ENCODE measurements at places on chromosomes 3 and 15.

DNA sequence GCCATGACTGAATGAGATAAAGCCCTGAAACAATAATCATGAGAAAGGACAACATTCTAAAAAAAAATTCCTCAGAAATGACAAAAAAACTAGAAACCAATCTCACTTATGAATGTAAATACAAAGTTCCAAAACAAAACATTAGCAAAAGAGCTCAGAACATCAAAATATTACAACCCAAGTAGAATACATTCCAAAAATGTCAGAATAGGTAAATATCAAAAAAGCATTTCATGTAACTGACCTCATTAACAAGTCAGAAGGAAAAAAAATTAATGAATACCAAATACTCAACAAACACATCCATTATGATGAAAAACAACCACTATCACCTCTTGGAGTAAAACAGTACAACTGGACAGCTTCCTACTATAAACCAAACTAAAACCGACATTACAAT lies 93.1 kb downstream of the DLG1 start:
- no peak for DNase-seq

DNA sequence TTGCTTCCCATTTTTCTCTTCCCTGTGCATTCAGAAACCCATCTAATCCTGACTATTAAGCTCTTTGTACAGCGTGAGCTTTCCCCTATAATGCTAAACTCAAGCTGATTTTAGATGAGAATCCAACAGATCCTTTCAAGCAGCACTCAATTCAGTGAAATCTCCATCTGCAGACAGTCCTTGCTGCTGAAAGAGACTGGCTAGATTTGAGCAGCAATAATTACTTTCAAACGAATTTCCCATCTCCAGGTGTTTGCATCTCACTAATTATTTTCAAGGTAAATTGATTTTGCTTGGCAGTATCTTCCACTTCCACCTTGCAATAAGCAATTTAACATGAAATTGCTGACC lies 49.5 kb upstream of the SLC7A14 start:
- DNase-seq, result no peak

DNA sequence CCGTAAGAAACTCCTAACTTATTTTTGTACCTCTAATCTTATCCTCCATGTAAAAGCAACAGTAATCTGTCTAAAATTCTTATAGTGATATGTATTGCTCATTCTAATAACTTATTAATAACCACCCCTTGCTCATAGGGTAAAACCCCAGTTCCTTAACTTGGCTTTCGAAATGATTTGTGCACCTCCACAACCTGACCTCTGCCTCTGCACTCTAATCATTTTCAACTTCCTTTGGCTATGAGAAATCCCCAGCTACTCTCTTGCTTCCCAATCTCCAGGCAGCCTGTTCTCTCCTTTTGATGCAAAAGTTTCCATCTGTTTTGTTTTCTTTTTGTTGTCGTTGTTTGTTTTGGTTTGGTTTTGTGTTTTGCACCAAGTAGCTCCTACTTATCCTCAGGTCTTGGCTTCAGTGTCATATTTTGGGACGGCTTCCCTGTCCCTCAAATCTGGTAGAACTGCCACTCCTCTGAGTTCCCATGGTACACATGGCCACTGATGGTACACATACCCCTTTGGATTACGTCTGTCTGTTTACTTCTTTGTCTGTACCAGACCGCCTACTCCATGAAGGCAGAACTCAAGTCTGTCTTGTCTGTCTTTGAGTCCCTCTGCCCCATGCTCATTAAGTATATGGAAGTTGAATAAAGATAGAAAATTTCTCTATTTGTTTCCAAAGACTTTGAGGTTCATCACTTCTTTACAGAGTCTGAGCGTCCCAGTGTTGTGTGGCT lies 105.6 kb upstream of the TGFBR2 start:
- DNase-seq, result no peak

- DNase-seq, result no peak
These were observed 20.4 kb upstream of the PLXND1 start for GRCh38 chr3:129626744-129627349.

GRCh38 chr15:79136434-79137046 lies 46.0 kb upstream of the RASGRF1 start:
- DNase-seq, result no peak

GRCh38 chr3:11832981-11833905 lies 13.4 kb downstream of the TAMM41 start:
- no peak for DNase-seq

- no peak for DNase-seq
These were observed 15.8 kb upstream of the SSUH2 start for GRCh38 chr3:8660175-8661118.

Measured in KG1 (cell line).